ENCODE measurements at places on chromosomes 4 and X.

GRCh38 chr4:174334628-174335027 is 50.9 kb downstream of the CEP44 start:
- DNase-seq = no peak

GRCh38 chr4:168167714-168168284 is 75.5 kb downstream of the ANXA10 start:
- no peak for DNase-seq

GRCh38 chr4:150586162-150586810 is 4.3 kb downstream of the MAB21L2 start:
- DNase-seq = no peak

- DNase-seq = no peak
These were observed 18.4 kb downstream of the MAML3 start for GRCh38 chr4:140135529-140136088.

DNA sequence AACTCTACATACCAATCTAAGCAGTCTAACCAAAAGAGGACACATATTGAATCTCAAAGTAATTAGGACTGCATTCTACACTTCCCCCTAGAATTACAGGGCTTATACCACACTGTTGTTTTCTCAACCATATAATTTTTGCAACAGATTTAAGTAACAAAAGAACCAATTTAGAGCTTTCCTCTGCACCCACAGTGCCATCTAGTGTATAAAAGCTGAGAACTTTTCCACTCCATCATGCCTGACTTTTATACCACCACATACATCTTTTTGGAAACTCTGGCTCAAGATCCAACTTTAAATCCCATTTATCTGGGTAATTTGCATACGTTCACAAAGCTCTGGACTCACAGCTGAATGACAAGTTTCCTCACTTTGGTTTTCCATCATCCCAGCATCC is 99.5 kb downstream of the EFHC2 start:
- DNase-seq = no peak

DNA sequence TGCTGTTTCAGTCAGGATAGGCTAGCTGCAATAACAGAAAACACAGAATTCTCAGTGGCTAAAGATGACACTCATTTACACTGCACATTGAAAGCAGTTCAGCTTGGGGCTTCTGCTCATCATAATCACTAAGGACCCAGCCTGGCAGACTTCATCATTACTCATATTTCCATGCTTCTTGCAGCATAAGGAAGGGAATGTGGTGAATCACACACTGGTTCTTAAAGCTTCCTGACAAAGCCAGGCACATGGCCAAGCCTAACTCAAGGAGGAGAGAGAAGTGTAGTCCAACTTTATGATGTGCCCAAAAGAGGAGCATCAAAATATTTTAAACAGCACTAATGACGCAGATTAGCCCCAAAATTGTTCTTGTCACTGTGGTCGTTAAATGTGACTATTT is 186.5 kb downstream of the BANK1 start:
- DNase-seq = no peak

GRCh38 chr4:40962551-40963180 is 212.9 kb downstream of the NSUN7 start:
- DNase-seq = no peak

DNA sequence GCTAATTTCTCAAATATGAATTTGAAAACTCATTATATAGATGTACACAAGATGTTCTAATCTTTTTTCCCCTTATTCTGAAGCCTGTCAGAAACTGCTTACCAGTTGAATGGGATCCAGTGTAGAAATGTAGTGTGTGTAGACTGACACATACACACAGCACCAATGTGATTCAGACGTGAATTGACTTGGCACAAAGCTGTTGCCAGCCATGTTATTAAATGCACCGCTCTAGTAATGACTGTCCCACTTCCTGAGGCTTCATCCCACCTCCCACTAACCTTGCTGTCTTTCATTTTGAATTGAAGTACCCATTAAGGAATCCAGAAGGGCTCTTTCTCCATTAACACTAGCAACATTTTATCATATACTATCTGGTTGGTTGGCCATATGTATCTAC is 146.6 kb downstream of the PPA2 start:
- DNase-seq = no peak

GRCh38 chr4:13298655-13299054 is 185.5 kb downstream of the RAB28 start:
- DNase-seq = no peak

GRCh38 chr4:83516042-83516772 is 19.7 kb upstream of the GPAT3 start:
- no peak for DNase-seq

GRCh38 chrX:28351801-28352200 is 235.4 kb upstream of the IL1RAPL1 start:
- no peak for DNase-seq

- DNase-seq = no peak
These were observed 166.6 kb upstream of the GLRA2 start for GRCh38 chrX:14362721-14363120.

DNA sequence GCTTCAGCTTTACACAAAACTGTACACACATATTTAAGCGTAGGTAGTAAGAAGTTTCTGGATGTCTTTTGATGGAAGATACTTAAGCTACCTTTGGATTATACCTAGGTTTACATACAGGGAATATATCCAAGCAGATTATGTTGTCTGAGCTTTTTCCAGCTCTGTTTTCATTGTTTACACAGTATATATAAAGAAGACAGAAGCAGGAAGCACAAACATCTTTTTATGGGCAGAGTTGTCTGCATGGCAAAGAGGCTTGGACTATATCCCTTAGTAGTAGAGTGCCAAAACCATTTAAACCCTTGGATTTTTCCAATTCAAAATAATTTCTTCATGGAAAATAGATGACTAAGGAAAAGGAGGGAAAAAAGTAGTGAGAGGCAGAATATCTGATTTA is 329.4 kb upstream of the AGA start:
- DNase-seq = no peak

DNA sequence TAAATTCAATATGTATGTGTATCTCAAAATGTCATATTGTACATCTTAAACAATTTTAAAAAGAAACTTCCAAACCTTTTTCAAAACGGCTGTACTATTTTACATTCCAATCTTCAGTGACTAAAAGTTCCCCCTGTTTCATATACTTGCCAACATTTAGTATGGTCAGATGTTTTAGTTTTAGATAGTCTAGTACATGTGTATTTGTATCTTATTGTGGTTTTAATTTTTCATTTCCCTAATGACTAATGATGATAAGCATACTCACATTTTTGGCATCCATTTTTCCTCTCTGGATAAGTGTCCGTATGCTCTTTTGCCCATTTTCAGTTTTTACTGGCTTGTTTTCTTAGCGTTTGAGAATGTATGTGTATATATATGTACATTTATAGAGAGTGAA is 212.2 kb upstream of the MAGEB18 start:
- DNase-seq = no peak

DNA sequence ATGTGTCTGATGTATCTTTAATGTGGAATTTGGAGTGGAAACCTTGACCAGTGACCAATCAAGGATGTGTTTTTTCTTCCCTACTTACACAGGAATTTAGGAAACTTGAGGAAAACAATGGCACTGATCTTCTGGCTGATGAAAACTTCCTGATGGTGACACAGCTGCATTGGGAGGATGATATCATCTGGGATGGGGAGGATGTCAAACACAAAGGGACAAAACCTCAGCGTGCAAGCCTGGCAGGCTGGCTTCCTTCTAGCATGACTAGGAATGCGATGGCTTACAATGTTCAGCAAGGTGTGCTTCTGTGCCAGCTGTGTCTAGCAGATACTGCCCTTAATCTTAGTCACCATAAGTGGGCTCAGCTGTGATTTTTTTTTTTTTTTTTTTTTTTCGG is 12.6 kb downstream of the TAF1 start:
- no peak for DNase-seq

- no peak for DNase-seq
These were observed 150.9 kb downstream of the SPRY1 start for GRCh38 chr4:123547216-123548165.

GRCh38 chr4:80240976-80241375 is 25.5 kb upstream of the FGF5 start:
- DNase-seq = no peak

GRCh38 chr4:41504167-41504818 is 33.7 kb upstream of the LIMCH1 start:
- DNase-seq = no peak

- no peak for DNase-seq
These were observed 375.5 kb downstream of the PCDH18 start for GRCh38 chr4:137156807-137157206.

DNA sequence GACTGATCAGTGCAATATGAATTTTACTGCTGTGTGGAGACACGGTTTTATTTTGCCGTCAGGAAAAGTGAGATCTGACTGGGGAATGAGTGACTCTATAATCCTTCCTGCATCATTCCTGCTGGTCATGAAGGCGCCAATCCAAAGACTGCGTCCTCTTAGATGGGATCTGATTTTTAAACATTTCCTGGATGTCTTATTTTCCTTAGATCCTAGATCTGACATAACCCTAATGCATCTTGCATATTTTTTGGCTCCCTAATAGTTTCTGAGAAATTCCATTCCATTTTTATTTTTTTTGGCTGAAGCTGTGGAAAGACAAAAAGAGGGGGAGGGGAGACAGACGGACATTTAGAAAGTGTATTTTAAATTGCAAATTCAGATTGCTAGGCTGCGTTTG is 454.9 kb upstream of the FAT1 start:
- DNase-seq = no peak

- DNase-seq = no peak
These were observed 136.8 kb downstream of the ADAM29 start for GRCh38 chr4:175054980-175055379.

DNA sequence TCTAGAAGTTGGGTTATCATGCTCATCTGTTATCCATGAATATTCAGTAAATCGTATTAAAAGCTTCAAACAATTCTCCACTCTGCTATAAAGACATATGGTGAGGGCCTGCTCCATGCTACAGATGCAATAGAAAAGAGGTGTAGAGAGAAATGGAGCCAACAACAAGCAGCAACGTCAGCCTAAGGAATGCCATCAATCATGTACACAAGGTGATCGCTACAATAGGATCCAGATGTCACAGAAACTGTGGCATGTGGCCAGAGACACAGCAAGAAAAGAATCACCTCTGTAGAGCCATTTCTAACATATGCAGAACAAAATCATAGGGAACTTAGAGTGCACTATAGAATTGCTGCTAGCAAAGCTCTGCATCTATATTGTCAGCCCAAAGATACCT is 1188.1 kb downstream of the PCDH7 start:
- DNase-seq = no peak

DNA sequence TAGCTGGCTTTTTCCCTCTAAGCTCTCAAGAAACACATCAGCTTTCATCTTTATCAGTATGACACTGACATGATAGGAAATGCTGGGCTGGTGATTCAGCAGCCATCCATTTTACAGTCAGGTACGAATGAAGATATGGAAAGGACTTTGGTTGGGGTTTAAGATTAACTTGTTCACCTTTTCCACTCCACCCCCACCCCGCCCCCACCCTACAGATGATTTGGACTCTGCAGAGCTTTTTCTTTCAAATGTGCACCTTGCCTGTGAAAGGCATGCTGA is 132.6 kb downstream of the AKAP4 start:
- DNase-seq = no peak

GRCh38 chr4:133799717-133800315 is 401.8 kb downstream of the PABPC4L start:
- DNase-seq = no peak

DNA sequence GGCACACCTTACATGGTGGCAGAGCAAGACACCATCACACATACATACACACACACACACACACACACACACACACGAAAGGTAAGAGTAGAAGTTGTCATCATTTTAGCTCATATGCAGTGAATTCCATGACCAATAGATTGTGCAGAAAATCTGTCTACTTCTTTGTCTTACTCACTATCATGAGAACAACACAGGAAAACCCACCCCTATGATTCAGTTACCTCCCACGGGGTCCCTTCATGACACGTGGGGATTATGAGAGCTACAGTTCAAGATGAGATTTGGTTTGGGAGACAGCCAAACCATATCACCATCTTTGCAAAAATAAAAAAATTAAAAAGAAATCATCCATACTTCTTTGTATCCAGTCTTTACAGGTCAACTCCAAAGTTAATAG is 221.1 kb downstream of the BMPR1B start:
- DNase-seq = no peak

DNA sequence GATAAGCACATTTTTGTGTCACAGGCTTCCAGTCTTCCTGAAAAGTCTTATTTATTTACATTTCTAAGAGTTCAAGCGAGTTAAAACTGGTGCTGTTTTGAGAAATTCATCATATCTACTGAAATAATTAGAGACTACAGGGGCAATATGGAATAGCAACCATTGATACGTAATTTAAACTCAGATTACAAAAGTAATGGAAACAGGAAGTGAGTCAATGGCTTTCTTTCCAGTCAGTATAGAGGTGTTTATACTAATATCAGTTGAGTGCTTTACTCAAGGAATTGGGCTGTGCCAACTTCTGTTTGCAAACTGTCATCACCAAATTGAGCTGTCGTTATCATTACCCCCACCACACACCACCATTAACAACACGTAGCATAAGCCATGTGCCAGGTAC is 222.7 kb downstream of the COL25A1 start:
- DNase-seq = no peak

GRCh38 chrX:720825-721224 is 90.2 kb downstream of the SHOX start:
- no peak for DNase-seq

GRCh38 chrX:78958419-78959116 is 13.4 kb downstream of the P2RY10 start:
- DNase-seq = no peak

- DNase-seq = no peak
These were observed 2185.9 kb upstream of the TENM3 start for GRCh38 chr4:180057299-180057721.

DNA sequence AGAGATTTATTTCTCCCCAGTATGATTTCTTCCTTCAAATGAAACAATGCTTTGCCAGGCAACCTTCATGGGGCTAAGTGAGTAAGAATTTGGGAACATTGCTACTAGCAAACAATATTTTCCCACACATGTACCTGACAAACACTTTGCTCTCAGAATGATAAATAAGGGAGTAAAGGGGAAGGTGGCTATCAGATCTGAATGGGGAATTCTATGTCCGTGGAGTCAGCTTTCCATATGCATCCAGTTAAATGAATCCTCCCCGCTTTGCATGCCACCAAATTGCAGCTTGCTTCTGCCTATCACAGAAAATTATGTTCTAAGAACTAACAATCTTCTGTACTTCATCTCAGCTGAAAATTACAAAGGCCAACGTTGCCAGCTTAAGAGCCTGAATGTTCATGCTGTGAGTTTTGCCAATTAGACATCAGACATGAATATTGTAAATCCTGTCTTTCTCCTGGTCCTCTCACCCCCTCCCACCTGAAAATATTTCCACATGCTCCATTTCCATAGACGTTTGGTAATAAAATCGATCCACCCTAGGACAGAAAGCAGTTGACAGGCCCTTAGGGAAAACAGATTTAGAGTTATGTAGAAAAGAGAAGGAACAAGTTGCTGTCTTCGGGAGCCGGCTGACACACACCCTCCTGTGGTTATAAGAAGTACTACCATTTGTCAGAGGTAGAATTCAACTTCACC is 6.3 kb downstream of the MEPE start:
- no peak for DNase-seq

- no peak for DNase-seq
These were observed 16.0 kb downstream of the LRBA start for GRCh38 chr4:150999086-150999485.

GRCh38 chr4:145132511-145133098 is 34.5 kb downstream of the ABCE1 start:
- no peak for DNase-seq

- no peak for DNase-seq
These were observed 35.4 kb upstream of the HPGDS start for GRCh38 chr4:94378047-94378446.

Data from stimulated activated CD4-positive, alpha-beta T cell treated with anti-CD3 and anti-CD28 coated beads, Interleukin-2, amount 100 ng/mL, for 4 hours (primary cell).